Activated CD4-positive, alpha-beta T cell treated with anti-CD3 and anti-CD28 coated beads, Interleukin-2, amount 50 U/mL, for 24 hours (primary cell): ENCODE measurements at places on chromosomes 13 and 19.

DNA sequence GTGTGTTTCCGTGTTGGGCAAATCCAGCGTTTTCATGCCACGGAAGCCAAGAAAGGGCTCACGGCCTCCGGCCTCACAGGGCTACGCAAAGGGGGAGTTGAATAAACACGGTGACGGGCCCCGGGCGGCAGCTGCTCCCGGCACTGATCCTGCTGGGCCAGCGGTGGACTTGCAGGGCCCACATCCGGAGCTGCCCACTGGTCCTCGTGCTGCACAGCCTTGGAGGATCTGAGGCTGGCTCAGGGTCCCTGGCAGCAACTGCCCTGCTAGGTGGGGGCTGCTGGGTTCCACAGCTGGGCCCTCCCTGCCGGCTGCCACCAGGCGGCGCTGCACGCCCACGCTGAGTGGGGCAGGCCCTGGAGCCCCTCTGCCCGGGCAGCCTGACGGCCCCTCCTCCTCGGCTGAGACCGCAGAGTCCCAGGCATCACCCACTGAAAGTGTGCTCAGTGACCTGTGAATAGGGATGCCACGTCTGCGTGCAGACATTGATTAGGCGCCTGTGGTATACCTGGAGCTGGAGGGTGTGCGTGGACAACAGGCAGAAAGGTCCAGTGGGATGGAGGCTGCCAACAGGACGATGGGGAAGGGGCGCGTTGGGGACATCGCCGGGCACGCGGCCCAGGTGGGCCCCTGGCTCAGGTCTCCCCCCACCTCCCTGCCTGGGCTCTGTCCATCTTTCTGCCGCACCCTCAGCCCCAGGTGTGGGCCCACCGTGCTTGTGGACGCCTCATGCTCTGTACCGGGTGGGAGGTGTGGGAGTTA is 5.3 kb upstream of the HCN2 start:
- DNase-seq, result peak; percentile 47

- DNase-seq, result no peak
Measured at GRCh38 chr13:37113534-37113933, 8.1 kb upstream of the CSNK1A1L start.

GRCh38 chr19:24048261-24048660 is 38.7 kb upstream of the ZNF254 start:
- DNase-seq, result no peak

DNA sequence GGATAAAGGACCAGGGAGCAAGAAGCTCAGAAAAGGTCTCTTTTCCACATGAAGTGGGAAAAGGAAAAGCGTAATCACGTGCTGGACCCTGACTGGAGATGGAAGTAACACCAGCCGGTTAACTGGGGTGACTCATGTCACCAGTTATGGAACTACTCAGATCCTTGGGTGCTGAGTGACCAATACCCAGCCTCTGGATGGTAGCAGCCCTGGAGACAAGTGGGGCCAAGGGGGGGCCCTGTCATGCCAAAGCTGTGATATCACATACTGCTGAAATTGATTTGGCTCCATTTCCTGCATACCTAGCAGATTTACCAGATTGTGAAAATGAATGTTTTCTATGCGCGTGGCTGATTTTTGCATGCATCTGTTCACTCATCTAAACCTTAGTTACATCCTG is 158.9 kb downstream of the ZIC5 start:
- DNase-seq, result no peak

GRCh38 chr13:31964168-31964567 is 67.4 kb upstream of the FRY start:
- DNase-seq, result no peak

DNA sequence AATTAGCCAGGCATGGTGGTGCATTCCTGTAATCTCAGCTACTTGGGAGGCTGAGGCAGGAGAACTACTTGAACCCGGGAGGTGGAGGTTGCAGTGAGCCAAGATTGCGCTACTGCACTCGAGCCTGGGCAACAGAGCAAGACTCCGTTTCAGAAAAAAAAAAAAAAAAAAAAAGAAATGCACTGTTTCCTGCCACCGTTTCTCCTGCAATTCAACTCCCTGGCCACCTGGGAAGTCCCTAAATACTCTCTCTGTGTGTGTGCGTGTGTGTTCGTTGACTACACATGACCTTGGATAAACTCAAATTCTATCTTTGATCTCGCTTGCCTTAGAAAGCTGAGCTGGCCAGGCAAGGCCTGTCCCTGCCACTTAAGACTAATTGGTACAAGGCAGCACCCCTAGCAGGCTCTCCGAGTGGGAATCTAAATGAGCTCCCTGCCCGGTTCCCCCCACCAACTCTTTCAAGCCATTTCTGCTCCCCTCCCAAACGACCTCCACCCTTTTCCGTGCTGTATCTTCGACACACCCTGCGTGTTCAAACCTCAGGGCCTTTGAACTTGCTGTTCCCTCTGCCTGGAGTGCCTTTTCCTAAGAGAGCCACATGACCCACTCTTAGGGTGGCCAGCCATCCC is 5.2 kb upstream of the BCAT2 start:
- DNase-seq, result no peak

GRCh38 chr19:10946958-10947657 is 13.7 kb upstream of the SMARCA4 start:
- no peak for DNase-seq

DNA sequence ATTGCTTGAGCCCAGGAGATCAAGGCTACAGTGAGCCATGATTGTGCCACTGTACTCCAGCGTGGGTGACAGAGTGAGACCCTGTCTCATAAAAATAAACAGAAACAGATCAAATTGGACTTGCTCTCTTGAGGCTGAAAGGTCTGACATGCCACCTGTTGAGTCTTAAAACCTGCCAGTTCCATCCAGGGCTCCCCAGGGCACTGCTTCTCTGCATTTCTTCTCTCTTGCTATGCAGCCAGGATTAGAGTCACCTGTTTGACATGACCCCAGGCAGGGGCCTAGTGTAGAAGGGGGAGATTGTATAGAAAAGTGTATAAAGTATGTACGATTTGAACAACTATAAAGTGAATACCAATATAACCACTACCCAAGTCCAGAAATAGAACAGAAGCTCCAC is 45.4 kb downstream of the ARHGAP35 start:
- DNase-seq, result no peak

DNA sequence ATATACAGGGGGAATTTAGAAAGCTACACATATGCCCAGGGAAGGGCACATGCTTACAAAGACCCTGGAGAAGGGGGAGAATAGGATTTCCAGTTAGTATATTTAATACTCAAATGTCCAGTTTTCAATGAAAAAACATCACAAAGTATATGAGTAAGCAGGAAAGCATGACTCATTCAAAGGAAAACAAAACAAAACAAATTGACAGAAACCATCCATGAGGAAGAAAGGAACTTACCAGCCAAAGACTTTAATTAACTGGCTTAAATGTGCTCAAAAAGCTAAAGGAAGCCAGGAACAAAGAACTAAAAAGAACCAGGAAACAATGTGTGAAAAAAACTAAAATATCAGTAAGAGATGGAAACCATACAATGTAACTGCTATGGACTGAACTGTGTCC is 716.2 kb upstream of the ARGLU1 start:
- no peak for DNase-seq

- DNase-seq, result no peak
Measured at GRCh38 chr19:13104360-13104847, 1.7 kb upstream of the LYL1 start.

DNA sequence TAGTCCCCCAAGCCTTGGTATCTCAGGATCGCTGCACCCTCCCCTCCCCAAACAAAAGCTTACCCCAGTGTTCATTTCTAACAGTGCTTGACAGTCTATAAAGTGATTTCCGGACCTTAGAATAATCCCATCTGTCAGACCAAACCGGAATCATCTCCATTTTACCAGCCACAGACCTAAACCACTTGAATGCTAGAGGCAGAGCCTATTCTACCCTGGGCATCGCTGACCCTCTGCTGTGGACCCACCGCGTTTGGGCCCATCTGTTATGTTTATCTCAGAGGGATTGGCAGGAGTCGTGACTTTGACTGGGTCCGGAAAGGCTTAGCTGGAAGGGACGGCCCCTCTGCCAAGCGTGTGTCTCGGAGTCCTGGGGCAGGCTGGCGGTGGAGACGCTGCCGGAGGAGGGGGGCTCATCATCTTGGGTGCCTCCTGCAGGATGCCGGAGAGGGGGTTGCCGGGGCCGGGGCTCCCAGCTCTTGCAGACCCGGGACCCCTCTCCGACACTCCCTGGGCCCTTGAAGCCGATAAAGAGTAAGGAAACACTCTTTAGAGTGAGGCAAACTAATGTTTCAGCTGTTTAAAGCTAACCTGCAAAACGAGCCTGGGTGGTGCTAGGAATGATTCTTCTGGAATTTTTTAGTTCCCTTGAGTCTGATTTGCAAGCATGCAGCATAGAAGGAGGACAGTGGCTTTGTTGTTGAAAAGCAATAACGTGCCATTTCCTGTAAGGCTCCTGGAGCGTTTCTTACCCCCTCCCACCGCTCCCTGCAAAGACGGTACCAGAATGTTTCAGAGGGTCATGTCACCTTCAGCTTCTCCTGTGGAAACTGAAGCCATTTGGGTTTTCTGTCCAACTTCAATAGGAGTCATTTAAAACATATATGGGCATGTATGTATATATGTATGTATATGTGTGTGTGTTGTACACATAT is 1.3 kb downstream of the SLC25A42 start:
- DNase-seq, result no peak

DNA sequence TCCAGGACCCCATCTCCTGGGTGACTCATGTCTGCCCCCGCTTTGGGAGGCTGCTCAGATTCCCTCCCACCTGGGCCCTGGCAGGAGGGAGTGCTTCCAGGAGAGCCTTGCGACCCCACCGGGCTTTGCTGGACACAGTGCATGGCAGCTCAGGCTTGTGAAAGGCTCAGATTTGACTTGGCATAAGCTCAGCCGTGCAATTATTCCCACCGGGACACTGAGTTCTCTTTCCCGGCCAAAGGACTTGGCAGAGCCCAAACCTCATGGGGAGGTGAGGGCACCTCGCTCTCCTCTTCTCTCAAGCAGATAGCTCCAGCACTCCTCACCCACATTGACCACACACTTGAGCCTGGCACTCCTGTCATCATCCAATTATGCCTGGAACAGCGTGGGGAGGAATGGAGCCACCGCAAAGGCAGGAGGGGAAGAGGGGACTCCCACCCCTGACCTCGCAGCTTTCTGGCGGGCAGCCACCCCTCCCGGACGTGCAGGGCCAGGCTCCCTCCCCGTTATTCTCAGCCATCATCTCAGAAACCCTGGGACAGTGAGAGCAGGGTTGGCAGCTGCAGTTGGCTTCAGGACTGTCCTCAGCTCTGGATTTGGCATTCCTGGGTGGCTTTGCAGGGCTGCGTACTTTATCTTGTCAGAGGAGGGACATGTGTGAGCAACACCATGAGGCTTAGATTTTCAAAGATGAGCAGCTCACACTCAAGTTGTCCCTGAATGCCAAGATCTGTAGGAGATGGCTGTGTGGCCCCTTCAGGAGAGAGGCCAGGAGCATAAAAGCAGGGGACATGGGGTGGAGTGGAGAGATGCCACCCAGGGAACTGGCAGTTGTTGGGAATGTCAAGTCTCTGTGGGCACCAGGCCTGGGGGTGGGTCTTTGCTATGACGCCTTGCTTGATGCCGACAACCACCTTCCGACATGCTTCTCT is 306.2 kb downstream of the TEX29 start:
- no peak for DNase-seq

DNA sequence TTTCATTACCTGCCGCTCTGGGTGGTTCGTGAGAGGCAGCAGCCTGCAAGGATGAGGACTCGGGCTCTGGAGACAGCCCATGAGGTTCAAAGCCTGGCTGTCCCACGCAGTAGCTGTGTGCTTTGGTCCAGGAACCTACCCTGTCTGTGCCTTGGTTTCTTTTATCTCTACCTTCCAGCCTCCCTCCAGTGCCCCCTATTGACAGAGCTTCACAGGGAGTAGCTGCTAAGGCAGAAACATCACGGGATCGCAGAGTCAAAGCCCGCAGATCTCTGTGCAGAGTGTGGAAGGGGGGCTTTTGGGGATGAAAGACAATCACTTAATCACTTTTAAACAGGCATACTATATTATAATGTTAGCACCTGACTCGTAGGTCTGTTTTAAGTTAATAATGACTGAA is 16.2 kb downstream of the ZNF71 start:
- no peak for DNase-seq

- no peak for DNase-seq
Measured at GRCh38 chr19:45524575-45525129, 17.4 kb downstream of the VASP start.

- no peak for DNase-seq
Measured at GRCh38 chr13:23966691-23967615, 69.7 kb upstream of the C1QTNF9B start.

GRCh38 chr19:13284929-13285928 is 135.0 kb downstream of the IER2 start:
- no peak for DNase-seq

DNA sequence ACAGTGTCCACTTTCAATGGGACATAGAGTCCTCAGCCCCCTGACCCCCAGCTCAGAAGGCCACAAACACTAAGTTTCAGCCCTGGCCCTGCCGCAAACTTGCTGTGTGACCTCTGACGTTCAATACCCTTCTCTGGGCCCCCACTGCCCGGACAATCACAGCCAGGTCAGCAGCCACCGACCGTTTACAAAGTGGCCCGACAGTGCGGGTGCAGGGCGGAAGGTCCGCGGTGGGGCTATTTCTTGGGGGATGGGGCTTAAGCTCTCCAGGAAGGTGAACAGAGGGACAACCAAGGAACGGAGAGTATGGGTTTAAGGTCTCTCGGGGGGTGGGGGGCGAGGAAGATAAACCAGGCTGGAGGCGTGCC is 496 bp downstream of the SMIM7 start:
- DNase-seq, result no peak

- no peak for DNase-seq
Measured at GRCh38 chr19:37991176-37991835, 84.3 kb downstream of the SIPA1L3 start.

DNA sequence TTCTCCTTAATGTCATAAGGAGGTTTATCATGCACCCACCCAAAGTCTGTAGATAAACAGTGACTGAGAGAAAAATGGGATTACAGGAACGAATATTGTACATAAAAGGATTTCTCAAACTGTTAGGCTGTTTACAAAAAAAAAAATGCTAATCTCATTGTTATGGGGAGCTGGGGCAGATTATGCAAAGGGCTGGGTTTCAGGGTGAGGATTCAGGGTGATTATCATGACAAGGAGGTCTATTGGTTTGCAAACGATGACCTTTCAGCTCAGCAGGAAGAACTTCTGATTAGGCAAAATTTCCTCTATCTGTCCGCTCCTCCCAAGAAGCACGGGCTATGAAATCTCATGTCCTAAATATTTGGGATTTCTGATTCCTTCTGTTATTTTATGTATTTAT is 41.4 kb downstream of the NLRP12 start:
- no peak for DNase-seq

- DNase-seq, result no peak
Measured at GRCh38 chr13:36819739-36820090, 693 bp downstream of the RFXAP start.

GRCh38 chr19:15173746-15174404 is 26.9 kb downstream of the NOTCH3 start:
- DNase-seq, result no peak

GRCh38 chr19:56117889-56118288 is 3.2 kb downstream of the ZNF787 start:
- DNase-seq, result no peak

GRCh38 chr13:102845289-102845629 is 573 bp upstream of the ERCC5 start:
- no peak for DNase-seq

GRCh38 chr13:38687246-38688229 is 661 bp downstream of the FREM2 start:
- no peak for DNase-seq
